ENCODE measurements at places on chromosomes 12 and 14.

GRCh38 chr14:68043752-68044151, 224.2 kb downstream of the RAD51B start:
- no peak for DNase-seq

DNA sequence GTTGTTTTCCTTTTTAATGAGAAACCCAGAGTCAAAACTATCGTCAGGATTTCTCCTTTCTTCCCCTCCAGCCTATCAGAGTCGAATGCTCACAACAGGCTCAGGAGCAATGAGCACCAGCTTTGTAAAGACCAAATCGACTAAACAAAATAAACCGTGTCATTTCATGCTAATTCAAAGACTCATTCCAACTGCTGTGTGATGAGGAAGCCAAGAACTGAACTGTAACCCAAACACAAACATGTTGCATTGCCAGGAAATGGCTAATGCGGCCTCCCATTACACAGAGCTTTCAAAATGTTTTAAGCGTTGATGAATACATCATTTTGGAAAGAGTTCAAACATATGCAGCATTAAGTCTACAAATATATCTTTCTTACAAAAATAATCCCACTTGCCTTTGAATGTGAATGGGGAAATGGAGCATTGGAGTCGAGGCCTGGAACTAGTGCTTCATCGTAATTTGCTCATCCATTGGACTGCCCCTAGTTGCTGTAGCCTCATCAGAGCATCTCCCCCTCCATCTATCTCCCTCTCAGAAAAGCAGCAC, 349.5 kb downstream of the GXYLT1 start:
- no peak for DNase-seq

DNA sequence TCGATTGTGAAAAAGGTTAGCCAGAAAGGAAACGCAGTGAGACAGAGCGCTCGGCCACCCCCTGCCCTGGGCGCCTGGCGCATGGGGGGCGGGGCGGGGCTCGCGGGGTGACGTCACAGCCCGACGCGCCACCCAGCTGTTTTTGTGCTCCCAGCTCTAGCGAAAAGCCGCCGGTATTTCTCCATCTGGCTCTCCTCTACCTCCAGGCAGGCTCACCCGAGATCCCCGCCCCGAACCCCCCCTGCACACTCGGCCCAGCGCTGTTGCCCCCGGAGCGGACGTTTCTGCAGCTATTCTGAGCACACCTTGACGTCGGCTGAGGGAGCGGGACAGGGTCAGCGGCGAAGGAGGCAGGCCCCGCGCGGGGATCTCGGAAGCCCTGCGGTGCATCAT, at the start of gene GABARAPL1:
Gene GABARAPL1 (plus strand): TSS at position 139 of the 393 bp plus-strand sequence. CDS start 253 bp downstream, at position 392.
- peak; percentile 93 for DNase-seq

DNA sequence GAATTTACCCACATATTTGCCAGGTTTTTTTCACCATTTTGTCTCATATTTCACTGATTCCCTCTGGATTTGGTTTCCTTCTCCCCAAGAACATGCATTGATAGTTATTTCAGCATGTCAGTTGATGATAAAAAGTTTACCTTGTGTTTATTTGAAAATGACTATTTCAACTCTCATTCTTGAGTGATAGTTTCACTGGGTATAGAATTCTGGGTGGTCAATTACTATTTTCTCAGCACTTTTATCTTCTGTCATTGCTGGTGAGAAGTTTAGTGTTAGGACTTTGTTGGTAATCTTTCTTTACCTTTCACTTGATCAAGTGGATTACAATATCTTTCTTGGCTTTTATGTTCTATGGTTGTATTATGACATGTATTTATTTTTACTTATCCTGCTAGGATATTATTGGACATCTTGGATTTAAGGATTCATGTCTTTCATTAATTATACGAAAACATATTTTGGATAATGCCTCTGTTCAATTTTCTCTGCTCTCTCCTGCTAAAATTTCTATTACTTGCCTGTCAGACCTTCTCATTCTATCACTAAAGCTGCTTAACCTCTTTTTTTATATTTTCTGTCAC, 338.6 kb downstream of the MED13L start:
- no peak for DNase-seq

GRCh38 chr14:51481643-51482042, 170.1 kb upstream of the FRMD6 start:
- DNase-seq = no peak

DNA sequence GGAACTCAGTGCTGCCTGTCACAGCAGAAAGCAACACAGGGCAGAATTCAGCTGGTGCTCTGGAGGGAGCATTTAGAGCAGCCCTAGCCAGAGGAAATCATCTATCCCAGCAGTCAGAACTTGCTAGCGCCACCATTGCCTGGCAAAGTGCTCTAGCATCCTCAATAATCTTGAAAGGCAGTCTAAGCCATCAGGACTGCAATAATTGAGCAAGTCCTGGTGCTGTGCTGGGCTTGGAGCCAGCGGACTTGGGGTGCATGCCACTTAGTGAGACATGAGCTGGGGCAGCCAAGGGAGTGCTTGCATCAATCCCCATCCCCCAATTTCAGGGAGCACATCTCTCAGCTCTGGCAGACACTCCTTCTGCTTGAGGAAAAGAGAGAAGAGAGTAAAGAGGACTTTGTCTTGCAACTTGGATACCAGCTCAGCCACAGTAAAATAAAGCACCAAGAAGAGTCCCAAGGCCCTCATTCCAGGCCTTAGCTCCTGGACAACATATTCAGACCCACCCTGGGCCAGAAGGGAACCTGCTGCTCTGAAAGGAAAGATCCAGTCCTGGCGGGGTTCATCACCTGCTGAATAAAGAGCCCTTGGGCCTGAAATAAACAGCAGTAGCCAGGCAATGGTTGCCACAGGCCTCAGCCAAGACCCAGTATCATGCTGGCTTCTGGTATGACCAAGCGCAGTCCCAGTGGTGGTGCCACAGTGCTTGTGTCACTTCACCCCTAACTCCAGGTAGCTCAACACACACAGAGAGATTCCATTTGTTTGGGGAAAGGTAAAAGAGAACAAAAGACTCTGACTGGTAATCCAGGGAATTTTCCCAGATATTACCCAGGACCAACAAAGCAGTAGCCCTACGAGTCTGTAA, 44.5 kb upstream of the ZDHHC17 start:
- DNase-seq = no peak

GRCh38 chr12:95336387-95337067, 118.9 kb downstream of the VEZT start:
- no peak for DNase-seq

GRCh38 chr12:131230340-131231031, 276.8 kb downstream of the ADGRD1 start:
- no peak for DNase-seq

- no peak for DNase-seq
Observed at GRCh38 chr12:26524862-26525465, 308.0 kb downstream of the ITPR2 start.

GRCh38 chr12:65209655-65210043, 40.3 kb downstream of the LEMD3 start:
- no peak for DNase-seq

- no peak for DNase-seq
Observed at GRCh38 chr14:33510063-33510481, 440.8 kb downstream of the EGLN3 start.

DNA sequence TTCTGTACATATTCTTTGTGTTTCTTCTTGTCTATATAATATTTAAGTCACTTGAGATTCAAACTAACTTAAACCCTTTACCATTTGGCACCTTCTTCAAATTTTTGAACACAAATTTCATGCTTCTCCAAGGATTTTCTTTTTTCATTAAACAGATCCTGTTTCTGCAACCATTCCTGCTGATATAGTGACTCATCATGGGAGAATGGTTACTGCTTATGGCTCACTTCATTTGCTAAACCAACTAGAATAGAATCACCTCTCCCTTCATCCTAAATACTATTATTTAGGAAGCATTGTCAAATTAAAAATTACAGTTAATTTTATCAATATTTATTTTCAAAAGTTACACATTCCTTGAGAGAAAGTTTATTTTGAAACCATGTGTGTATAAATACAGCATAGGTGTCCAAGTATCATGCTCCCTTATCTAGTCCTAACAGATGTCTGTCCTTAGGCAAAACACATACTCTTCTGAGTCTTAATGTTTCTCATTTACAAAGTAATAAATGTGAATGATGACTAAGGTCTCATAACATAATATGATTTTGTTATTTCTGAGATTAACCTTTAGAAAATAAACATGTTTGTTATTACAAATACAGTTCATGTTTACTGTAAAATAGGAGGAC, 40.7 kb downstream of the PLCZ1 start:
- DNase-seq = no peak

- no peak for DNase-seq
Observed at GRCh38 chr12:129561304-129561703, 342.5 kb downstream of the TMEM132D start.

DNA sequence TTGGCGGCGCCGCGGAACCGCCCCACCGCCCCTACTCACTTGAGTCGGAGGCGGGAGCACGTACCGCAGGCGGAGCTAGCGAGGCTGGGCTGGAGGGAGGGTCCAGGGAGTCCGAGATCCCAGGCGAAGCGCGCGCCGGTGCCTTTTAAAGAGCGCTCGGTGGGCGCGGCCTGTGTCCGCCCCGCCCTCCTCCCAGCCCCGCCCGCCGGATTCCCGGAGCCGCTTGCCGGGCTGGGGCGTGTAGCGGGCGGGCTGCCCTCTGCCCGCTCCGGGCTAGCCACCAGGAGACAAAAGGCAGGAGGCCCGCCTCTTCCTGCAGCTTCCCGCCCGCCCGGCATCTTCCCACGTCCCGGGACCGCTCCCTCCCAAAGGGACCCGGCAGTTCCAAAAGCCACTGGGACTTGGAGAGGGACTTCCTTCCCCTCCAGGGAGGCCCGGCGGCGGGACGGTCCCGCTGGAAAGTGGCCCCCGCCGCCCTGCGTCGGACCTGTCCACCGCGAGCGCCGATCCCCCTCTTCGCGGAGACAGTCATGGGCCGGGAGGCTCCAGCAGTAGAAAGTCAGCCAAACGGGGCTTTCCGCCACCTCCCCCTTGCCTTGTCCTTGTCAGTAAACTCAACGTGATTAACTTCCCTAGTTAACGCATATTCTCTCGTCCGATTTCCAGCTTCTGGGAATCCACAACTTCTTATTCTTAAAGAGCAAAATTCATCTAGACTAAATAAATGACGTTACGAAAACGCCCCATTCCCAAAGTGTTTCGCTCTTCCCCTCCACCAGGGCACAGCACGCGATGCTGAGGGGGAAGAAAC, at the start of gene CSRP2:
Gene CSRP2 (minus strand): TSS at position 121 of the 811 bp plus-strand sequence. CDS start 12,759 bp downstream, outside the sequence.
- DNase-seq = peak; percentile 72

GRCh38 chr12:94141004-94141764, 7.2 kb upstream of the PLXNC1 start:
- DNase-seq = no peak

- no peak for DNase-seq
Observed at GRCh38 chr14:61569812-61570548, 125.3 kb upstream of the HIF1A start.
